ENCODE measurements at places on chromosomes 11 and 22.

- no peak for DNase-seq
Observed at GRCh38 chr22:33347002-33347401, 288.8 kb upstream of the SYN3 start.

- no peak for DNase-seq
Observed at GRCh38 chr22:31278626-31279326, 13.5 kb downstream of the PIK3IP1 start.

DNA sequence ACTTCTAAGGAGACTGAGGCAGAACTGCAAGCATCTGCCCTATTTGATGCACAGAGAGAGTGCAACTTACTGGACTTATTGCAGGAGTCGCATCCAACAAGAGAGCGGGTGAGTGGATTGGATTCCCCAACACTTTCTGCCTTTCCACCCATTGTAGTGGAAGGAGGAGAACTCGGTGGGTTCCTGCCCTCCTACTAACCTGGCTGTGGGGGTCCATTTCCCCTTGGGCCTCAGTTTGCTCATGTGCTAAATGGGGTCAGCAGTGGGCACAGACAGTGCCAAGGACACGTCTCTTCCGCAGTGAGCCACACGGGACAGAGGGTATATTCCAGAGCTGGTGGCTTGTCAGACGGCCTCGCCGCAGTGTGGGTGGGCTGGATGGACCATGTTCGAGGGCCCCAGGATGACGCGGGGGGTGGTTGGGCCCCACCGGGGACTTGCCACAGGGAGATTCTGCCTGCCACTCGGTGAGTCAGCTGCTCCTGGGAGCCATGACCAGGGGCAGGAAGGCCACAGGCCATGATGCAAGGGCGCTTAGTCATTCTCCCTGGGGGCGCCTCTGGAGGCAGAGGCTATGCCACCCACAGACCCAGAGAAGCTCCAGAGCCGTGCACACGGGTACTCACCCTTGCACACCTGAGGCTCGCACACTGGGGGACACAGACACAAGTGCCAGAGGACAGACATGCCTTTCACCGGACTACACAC lies 8.2 kb downstream of the ALX4 start:
- no peak for DNase-seq

DNA sequence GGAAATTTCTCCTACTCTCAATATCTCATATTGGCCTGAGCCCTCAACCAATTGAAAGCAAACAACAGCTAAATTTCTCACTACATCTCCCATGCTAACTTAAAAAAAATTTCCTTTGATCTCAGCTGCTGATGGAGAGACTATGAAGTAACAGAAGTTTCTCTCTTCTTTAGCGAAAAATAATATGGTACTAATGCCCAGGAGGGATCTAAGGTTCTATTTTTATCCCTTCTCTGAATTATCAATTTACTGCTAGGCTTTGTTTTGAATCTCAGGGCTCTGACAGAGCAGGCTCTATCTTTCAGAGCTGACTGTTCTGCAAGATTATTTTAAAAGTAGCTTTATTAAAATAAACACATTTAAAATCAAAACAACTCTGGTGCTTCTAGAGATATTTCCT lies 558.6 kb downstream of the KCNA4 start:
- no peak for DNase-seq

DNA sequence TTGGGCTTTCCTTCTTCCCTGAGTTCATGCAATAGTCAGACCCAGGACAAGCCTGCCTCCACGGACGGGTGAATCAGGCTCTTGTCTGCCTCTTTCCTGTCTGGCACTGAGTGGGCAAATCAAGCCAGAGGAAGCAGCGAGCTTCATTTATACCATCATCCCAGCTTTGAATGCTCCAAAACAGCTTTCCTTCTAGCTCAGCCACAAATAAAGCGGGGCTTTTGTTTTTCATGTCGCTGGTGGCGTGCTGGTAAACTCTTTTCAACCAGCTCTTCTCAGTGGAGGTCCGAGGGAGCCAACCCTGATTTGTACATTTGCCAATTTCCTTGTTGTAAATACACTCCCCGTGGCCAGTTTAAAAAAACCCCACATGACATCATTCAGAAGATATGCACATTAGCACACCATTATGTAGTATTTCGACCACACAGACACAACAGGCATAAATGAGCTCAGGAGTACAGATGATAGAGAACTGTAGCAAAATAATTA lies 8.6 kb downstream of the C11orf91 start:
- DNase-seq, result peak; percentile 76

DNA sequence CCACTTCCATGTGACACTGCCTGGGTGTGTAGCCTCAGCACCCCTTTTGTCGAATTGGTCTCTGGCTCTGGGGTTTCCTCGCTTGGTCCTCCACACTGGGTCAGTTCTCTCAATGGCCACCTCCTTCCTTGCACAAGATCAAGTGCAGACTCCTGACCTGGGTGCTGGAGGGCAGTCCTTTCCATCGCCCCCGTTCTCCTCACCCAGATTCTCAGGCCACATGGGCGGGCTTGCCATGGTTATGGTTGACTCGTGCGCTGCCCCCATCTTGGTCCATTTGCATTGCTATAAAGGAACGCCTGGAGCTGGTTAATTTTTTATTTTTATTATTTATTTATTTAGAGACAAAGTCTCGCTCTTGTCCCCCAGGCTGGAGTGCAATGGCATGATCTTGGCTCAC lies 5.5 kb upstream of the PARVB start:
- DNase-seq, result no peak

DNA sequence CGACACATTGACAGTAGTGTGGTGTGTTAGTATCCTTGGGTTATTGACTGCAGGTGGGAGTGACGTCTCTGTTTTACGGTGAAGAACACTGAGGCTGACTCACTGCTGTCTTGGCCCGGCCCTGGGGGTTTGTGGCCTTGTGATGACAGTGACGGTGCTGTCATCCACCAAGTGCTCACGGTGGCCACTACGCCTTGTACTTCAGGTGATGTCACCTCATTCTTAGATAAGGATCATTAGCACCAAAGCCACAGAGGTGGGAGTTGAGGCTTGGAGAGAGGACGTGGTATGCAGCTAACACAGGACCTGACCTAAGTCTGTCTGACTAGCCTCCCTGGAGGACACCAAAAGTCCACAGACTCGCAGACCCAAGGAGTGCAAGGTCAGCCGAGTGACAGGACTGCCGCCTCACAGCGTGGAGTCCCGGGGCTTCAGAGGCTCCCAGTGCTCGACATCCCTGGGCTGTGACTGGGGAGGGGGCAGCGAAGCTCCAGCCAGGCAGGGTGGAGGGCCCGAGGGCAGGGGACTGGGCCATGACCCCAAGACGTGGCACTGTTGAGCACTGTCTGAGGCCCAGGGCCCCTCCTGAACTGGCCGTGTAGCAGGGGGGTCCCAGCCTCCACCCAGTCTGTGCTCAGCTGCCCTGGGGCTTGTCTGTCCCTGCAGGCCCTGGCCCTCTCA lies 56.5 kb downstream of the NAT10 start:
- DNase-seq, result no peak

DNA sequence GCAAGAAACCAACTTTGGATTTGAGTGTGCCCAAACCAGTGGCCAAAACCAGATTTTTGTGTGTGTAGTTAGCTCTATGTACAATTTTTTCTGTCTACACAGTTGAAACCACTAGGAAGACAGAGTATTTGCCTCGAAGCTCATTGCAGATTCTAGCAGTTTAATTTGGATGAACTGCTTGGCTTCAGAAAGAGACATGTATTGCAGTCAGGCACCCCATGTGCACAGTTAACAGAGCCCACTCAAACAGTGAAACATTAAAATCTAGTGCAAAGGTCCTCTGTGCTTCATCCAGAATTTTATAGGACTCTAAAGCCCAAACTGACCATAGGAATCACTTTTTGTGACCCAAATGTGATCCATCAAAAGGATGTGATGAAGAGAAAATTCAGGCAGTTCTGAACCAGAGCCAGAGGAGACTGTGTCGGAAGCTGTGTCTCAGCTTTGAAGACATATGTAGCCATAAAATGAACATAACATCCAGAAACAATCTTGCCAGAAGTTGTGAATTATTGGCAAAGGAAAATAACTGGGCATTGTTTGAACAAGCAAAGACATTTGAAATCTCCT lies 82.7 kb downstream of the PANX1 start:
- no peak for DNase-seq

DNA sequence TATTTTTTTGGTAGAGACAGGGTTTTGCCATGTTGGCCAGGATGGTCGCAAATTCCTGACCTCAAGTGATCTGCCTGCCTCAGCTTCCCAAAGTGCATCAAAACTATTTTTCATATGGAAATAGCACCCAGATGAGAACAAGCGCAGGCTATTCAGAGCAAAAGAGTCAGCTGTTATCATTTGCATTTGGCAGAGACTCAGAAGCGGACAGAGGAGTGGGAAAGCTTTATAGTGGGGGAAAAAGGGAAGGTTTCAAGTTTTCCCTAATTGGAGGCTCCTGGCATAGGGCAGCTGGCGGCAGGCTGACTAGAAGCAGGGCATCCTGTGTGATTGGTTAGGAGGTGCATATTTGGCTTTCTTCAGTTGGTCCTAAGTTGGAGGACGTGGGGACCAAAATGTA lies 20.2 kb downstream of the ATG13 start:
- DNase-seq, result no peak

DNA sequence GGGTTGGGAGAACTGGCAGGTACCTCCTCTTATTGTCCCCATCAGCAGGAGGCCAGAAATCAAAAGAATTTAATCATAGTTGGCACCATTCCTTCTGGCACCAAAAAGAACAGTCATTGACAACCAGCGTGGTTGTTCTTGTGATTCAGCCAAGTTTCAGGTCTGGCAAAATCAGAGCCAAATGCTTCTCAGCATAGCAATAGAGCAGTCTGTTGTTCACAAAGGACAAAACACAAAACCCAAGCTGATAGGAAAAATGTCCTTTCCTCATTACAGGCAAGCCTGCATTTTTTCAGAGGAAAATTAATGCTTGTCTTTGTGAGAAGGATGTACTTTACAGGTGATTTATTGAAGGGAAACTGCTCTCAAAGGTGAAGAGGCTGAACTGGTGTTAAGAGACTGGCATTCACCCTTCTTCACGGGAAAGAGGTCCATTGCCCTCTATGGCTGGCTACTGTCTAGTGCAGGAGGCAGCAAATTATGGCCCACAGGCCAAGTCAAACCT lies 241.8 kb upstream of the ARHGAP42 start:
- DNase-seq, result no peak

- no peak for DNase-seq
Observed at GRCh38 chr11:109298865-109299264, 123.1 kb upstream of the C11orf87 start.

GRCh38 chr11:5247472-5248192 lies 2.0 kb downstream of the HBG1 start:
- no peak for DNase-seq

GRCh38 chr11:132445859-132446291 lies 1075.5 kb downstream of the NTM start:
- DNase-seq, result no peak

GRCh38 chr11:75655605-75656004 lies 13.2 kb downstream of the MAP6 start:
- DNase-seq, result no peak

GRCh38 chr22:18032455-18033101 lies 8.2 kb upstream of the MICAL3 start:
- no peak for DNase-seq

- DNase-seq, result no peak
Observed at GRCh38 chr11:102934735-102935134, 20.8 kb downstream of the MMP13 start.

DNA sequence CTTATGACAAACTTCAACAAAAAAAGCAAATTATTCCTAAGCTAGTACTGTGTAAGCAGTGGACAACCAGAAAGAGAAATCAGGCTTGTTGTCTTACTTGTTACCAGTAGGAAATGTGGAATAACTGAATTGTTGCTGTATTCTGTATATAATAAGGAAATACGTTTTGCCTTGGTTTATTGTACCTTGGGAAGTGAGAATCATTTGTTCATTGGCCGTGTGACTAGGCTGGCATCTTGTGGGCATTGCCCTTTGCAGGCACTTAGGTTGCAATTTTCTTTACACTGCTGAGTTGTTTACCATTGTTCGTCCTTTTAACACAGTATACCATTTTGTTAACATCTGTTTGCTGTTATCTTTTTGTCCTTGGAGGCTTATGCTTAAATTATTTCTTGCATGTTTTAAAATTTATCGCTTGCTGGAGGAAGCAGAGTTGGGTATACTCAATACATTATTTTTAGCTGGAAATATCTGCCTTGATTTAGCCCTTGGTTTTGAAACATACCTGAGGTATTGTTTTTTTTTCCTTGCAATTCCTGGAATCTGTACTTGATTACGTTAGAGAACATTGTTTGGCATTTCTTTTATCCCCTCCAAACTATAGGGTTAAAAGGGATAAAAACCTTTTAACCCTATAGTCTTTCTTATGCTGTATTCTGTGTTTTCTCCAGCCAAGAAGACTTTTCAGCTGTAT lies 109.3 kb downstream of the DDX10 start:
- no peak for DNase-seq

DNA sequence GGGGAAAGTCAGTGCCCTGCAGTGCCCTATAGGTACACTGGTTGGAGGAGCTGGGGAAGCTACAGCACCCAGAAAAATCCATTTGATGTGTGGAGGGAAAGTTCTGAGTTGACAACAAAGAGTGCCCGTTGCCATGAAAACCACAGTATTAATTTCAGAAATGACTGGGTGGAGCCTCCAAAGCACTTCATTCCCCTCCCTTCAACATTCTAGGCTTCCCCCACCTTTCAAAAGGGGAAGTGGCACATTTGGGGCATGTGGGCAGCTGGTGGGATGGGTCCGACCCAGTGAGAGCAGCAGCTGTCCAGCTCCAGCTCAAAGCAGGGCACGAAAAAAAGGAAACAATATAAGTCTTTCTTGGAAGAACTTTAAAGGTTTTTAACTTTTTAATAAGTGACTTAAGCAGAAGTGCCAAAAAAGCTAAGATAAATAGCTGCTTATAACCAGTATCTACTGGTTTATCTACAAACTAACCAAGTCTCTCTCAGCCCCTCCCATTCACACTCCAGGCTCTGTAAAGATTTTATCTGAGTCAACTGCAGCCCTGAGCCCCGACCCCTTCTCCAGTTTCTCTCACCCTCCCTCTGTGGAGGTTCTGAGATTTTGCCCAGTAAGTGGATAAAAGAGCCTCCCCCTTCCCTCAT lies 9.0 kb upstream of the AHNAK start:
- no peak for DNase-seq

GRCh38 chr11:8068605-8069221 lies 12.3 kb upstream of the TUB start:
- DNase-seq, result no peak

GRCh38 chr22:49594078-49594477 lies 233.6 kb downstream of the BRD1 start:
- DNase-seq, result no peak

GRCh38 chr11:625636-626268 lies 997 bp upstream of the CDHR5 start:
- DNase-seq, result no peak

- DNase-seq, result no peak
Observed at GRCh38 chr11:72947229-72947628, 133.0 kb downstream of the ATG16L2 start.

- no peak for DNase-seq
Observed at GRCh38 chr11:76653012-76653673, 17.4 kb downstream of the LRRC32 start.

- no peak for DNase-seq
Observed at GRCh38 chr11:95641495-95641894, 148.1 kb downstream of the FAM76B start.

GRCh38 chr11:30282289-30282631 lies 40.6 kb upstream of the ARL14EP start:
- no peak for DNase-seq

GRCh38 chr11:28976801-28977145 lies 868.6 kb downstream of the METTL15 start:
- no peak for DNase-seq
